ENCODE measurements at places on chromosomes 16 and 17. TPM values are rescaled to one million over a fixed set of nuclear protein-coding genes. Genes with fewer than 3 reads are reported as not detected.
A peak's percentile ranks its signal among the peaks of the same experiment; 100 is the strongest.

SCNN1G gene
- total RNA-seq: 0.74 TPM

PIRT gene
- total RNA-seq: not detected

PRSS21 gene
- not detected for total RNA-seq

SOX8 gene
- total RNA-seq: 8.9 TPM

SULT1A2 gene
- 0.35 TPM for total RNA-seq

CES5A gene
- not detected for total RNA-seq

ZNF18 gene
- 6.8 TPM for total RNA-seq

PYY gene
- total RNA-seq: 1.7 TPM

ABHD15 gene
- 2.5 TPM for total RNA-seq

ERN1 gene
- total RNA-seq: 5.0 TPM

MOSMO gene
- 12.4 TPM for total RNA-seq

CACNB1 gene
- 17.5 TPM for total RNA-seq

DNA sequence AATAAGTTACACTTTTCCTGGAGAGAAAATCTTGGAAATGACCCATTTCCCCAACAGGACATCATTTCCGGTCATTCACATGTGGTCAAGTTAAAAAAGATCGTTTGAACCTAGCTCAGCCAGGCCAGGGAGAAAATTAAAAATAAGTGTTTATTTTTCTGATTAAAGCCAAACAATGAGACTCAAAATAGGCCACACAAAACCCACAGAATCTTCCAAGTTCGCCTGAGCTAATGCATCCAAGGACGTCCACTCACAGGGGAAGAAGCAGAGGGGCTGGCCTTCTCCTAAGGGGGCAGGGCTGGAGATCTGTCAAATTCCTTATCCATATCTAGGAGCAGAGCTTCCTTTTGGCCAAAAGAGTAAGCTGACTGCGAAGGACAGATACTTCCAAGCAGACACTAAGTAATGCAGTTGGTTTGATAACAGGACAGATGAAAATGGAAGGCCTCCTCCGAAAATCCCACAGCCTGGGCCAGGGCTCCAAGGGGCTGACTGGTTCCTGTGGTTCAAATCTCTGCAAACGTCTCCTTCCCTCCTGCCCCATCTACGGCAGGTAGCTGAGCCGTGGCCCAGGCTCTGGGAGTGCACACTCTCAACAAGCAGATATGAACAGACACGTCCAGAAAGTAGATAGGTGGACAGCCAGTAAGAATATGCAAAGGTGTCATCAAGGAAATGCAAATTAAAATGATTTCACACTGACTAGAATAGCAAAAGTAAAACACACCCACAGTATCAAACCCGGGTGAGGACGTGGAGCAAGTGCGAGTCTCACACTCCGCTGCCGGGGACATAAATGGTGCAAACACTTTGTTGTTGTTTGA, 98.5 kb downstream of the MRM3 start:
- H3K4me3 ChIP-seq: no peak overlapping the region
- H3K4me1 ChIP-seq: peaks cover 1% of the 10 kb centered on the region
- no peak overlapping the region for H3K27ac ChIP-seq

GRCh38 chr16:67653789-67654402, 6.2 kb downstream of the ACD start:
- no peaks in the 10 kb centered on the region for H3K4me1 ChIP-seq
- H3K36me3 ChIP-seq: peaks cover 12% of the 10 kb centered on the region
- peak overlapping the region; percentile 80 for H3K4me3 ChIP-seq

- H3K36me3 ChIP-seq: peaks cover 20% of the 10 kb centered on the region
- DNase-seq: no peak
- no peaks in the 10 kb centered on the region for H3K27me3 ChIP-seq
- no peak overlapping the region for H3K27ac ChIP-seq
- peak overlapping the region; percentile 98 for H3K4me3 ChIP-seq
Measured at GRCh38 chr16:74297145-74297665, 591 bp downstream of the PSMD7 start.

DNA sequence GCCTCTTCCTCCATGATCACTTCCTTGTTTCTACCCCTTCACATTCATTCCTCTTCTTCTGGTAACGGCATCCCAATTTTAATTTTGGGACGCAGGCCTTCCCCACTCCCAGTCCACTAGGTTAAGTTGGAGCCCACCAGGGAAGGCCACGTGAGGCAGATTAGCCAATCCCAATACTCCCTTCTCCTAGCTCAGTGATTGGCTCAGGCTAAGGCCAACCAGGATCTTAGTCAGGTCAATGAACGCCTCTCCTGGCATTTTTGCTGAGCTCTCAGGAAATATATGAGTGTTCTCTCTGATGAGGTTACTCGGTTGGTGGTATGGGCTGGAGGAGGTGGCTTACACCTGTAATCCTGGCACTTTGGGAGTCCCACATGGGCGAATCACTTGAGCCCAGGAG, 15.4 kb downstream of the SEZ6L2 start:
- peaks cover 34% of the 10 kb centered on the region for H3K36me3 ChIP-seq
- no peak overlapping the region for H3K4me3 ChIP-seq
- H3K27me3 ChIP-seq: no peaks in the 10 kb centered on the region
- no peak for DNase-seq

DNA sequence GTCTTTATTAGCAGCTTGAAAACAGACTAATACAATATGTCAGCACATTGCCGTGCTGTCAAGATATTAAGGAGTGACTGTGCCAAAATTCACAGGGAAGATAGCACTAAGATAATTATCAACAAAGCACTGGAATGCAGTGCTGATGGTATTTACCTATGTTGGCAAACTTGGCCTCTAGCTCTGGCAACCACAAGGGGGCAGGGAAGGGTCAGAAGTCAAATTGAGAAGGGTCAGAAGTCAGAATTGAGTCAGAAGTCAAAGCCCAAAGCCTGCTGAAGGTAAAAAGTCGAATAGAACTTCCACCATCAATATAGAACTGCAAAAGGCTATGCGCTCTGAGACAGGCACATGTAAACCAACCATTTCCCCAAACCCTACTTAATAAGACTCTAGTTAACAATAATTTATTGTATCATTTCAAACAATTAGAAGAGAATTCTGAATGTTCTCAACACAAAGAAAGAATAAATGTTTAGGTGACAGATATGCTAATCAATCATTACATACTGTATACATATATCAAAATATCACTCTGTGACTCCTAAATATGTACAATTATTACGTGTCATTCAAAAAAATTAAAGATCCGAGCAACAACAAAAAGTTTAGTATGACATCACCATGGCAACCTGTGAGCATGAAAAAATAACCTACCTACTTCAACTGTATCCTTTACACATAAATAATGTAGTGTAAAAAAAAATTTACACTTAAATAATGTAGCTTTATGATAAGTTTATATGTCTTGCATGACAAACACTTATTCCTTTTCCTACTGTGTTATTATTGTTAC, 916.1 kb downstream of the KCNJ2 start:
- peaks cover 2% of the 10 kb centered on the region for H3K36me3 ChIP-seq
- no peak overlapping the region for H3K27ac ChIP-seq
- no peak overlapping the region for H3K4me3 ChIP-seq
- H3K4me1 ChIP-seq: no peaks in the 10 kb centered on the region

DNA sequence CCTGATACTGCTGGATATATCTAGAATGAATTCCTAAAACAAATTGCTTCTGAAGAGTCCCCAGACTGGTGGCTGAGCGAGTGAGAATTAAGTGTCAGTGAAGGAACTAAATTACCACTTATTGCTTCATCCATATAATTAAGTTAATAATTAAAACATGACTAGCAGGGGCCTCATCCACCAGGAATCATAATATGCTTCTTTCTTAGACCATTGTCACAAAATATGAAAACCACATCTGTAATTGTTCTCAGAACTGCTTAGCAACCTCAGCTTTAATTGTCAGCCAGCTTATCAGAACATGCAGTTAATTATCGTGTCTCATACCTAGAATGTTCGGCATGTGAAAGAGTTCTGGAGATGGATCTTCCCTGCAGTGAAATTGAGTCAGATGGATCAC, 21.2 kb upstream of the PIRT start:
- DNase-seq: no peak
- no peaks in the 10 kb centered on the region for H3K36me3 ChIP-seq
- H3K4me1 ChIP-seq: no peaks in the 10 kb centered on the region
- H3K27me3 ChIP-seq: no peaks in the 10 kb centered on the region
- no peak overlapping the region for H3K27ac ChIP-seq
- H3K4me3 ChIP-seq: no peak overlapping the region

GRCh38 chr17:57706761-57707160, 38.3 kb downstream of the CCDC182 start:
- H3K36me3 ChIP-seq: no peaks in the 10 kb centered on the region
- H3K27me3 ChIP-seq: no peaks in the 10 kb centered on the region
- no peak for DNase-seq
- H3K4me1 ChIP-seq: no peaks in the 10 kb centered on the region
- no peak overlapping the region for H3K27ac ChIP-seq
- H3K4me3 ChIP-seq: no peak overlapping the region

GRCh38 chr17:81034779-81035520, at the start of gene BAIAP2:
Gene BAIAP2, plus strand, starts transcription at chr17:81035151. Its CDS starts 104 bp downstream, at chr17:81035255.
- peaks cover 2% of the 10 kb centered on the region for H3K27me3 ChIP-seq
- peak; percentile 98 for DNase-seq
- H3K36me3 ChIP-seq: peaks cover 11% of the 10 kb centered on the region
- peaks cover 4% of the 10 kb centered on the region for H3K4me1 ChIP-seq
- no peak within 1 kb of the TSS for H3K27ac ChIP-seq
- H3K4me3 ChIP-seq: peak within 1 kb of the TSS; percentile 93

GRCh38 chr17:66507103-66507923, 204.9 kb downstream of the PRKCA start:
- H3K4me3 ChIP-seq: no peak overlapping the region
- H3K27ac ChIP-seq: no peak overlapping the region
- H3K4me1 ChIP-seq: no peaks in the 10 kb centered on the region
- no peak for DNase-seq
- no peaks in the 10 kb centered on the region for H3K36me3 ChIP-seq
- no peaks in the 10 kb centered on the region for H3K27me3 ChIP-seq

- no peak overlapping the region for H3K4me3 ChIP-seq
- H3K36me3 ChIP-seq: no peaks in the 10 kb centered on the region
- no peak overlapping the region for H3K27ac ChIP-seq
Measured at GRCh38 chr16:9869776-9870175, 312.5 kb downstream of the GRIN2A start.

DNA sequence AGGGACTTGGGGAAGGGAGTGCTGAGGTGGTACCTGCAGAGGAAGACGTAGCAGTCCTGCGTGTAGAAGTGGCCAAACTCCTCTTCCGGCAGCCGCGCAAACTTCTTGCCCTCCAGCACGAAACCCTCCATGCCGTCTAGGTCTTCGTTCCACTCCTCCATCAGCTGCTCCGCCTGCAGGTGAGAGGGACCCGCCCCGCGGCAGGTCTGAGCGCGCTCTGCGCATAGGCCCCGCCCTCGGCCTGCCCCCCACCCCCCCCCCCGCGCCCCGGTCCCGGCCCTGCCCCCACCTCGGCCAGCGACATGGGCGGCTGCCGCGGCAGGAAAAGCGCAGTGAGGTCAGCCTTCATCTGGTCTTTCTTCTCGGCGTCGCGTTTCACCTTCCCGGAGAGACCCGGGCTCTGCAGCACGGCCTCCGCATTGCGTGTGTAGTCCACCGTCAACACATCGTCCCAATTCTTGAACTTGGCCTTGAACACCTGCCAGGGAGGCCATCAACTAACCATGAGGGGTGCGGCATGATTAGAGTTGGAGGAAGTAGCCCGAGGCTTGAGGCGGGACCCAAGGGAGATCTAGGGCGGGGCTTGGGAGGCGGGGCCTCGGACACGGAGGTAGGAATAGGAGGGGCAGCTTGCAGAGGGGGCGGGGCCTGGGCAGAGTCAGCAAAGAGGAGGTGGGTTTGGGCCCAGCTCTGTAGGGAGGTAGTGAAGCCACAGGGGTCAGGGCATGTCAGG, 11.5 kb downstream of the FLII start:
- peaks cover 85% of the 10 kb centered on the region for H3K36me3 ChIP-seq
- no peaks in the 10 kb centered on the region for H3K27me3 ChIP-seq
- H3K4me1 ChIP-seq: peaks cover 3% of the 10 kb centered on the region
- DNase-seq: peak; percentile 99
- peak overlapping the region; percentile 83 for H3K4me3 ChIP-seq
- no peak overlapping the region for H3K27ac ChIP-seq

DNA sequence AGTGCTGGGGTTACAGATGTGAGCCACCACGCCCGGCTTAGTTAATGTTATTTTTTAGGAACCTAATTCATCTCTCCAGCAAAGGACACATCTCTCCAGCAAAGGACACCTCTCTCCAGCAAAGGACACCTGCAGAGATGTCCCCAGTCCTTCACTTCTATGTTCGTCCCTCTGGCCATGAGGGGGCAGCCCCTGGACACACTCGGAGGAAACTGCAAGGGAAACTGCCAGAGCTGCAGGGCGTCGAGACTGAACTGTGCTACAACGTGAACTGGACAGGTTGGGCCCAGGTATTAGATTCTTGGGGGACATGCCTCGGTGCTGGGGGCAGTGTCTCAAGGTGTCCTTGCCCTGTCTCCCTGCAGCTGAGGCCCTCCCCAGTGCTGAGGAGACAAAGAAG, 4.7 kb downstream of the PFAS start:
- no peaks in the 10 kb centered on the region for H3K27me3 ChIP-seq
- H3K4me3 ChIP-seq: no peak overlapping the region
- no peak overlapping the region for H3K27ac ChIP-seq
- H3K4me1 ChIP-seq: peaks cover 2% of the 10 kb centered on the region

- no peaks in the 10 kb centered on the region for H3K36me3 ChIP-seq
- H3K4me3 ChIP-seq: peak overlapping the region; percentile 95
- DNase-seq: peak; percentile 89
- no peak overlapping the region for H3K27ac ChIP-seq
- no peaks in the 10 kb centered on the region for H3K4me1 ChIP-seq
Measured at GRCh38 chr17:56595831-56596690, 2.6 kb downstream of the NOG start.

GRCh38 chr17:81984773-81985410, 7.5 kb downstream of the ASPSCR1 start:
- no peak for DNase-seq
- no peak overlapping the region for H3K4me3 ChIP-seq
- H3K27me3 ChIP-seq: no peaks in the 10 kb centered on the region
- peaks cover 60% of the 10 kb centered on the region for H3K36me3 ChIP-seq

- DNase-seq: no peak
- no peaks in the 10 kb centered on the region for H3K27me3 ChIP-seq
- no peak overlapping the region for H3K27ac ChIP-seq
- H3K4me3 ChIP-seq: no peak overlapping the region
- no peaks in the 10 kb centered on the region for H3K4me1 ChIP-seq
Measured at GRCh38 chr17:57714665-57715180, 30.4 kb downstream of the CCDC182 start.

GRCh38 chr17:21352221-21352980, 23.8 kb upstream of the KCNJ12 start:
- DNase-seq: no peak
- H3K27me3 ChIP-seq: no peaks in the 10 kb centered on the region
- H3K4me3 ChIP-seq: no peak overlapping the region
- no peak overlapping the region for H3K27ac ChIP-seq
- no peaks in the 10 kb centered on the region for H3K4me1 ChIP-seq

- H3K27ac ChIP-seq: no peak overlapping the region
- H3K27me3 ChIP-seq: no peaks in the 10 kb centered on the region
- H3K36me3 ChIP-seq: peaks cover 22% of the 10 kb centered on the region
- H3K4me1 ChIP-seq: no peaks in the 10 kb centered on the region
- H3K4me3 ChIP-seq: no peak overlapping the region
- DNase-seq: no peak
Measured at GRCh38 chr17:64073771-64074703, 53.6 kb upstream of the ICAM2 start.

DNA sequence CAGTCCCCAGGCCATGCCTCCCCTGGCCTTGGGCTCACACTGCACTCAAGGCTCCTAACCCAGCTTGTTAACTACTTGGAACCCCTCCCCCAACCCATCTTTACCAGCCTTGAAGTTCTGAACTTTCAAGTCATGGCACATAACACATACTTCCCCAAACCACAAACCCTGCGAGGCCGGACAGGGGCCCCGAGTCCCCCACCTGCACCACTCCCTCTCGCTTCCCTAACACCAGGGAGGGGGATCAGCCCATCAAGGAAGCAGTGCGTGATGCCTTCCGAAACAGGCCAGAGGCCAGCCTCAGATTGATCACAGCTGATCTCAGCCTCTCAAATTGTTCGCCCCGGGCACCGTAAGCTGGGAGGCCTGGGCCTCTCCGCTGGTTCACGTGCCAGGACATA, 3.0 kb upstream of the NLRC3 start:
- DNase-seq: no peak
- H3K27me3 ChIP-seq: no peaks in the 10 kb centered on the region
- H3K27ac ChIP-seq: no peak overlapping the region
- no peak overlapping the region for H3K4me3 ChIP-seq

Data from H9 (cell line).